Prostate gland (tissue), 2 donors: ENCODE measurements at places on chromosomes 11 and 22.

- DNase-seq = no peak
Measured at GRCh38 chr11:72244060-72244360, at the start of gene PHOX2A. TSS of gene PHOX2A (minus strand) at chr11:72244176. CDS start at chr11:72244004, 172 bp downstream.

DNA sequence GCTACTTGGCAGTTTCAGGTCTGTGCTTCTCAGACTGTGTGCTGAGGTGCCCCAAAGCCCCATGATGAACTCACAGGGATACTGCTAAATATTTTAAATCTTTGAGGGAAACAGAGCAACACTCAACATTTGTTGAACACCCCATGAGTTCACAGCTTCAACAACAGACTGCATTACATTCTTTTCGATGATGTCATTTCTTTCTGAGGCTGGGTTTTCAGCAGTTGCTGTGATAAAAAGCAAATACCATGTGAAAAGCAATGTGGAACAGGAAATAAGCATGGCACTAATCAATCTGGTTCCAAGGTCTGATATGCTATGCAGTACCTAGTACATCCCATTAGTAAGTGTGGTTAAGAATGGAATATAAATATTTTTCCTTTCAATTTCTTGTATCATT, 82.7 kb downstream of the RPL27A start:
- no peak for DNase-seq

DNA sequence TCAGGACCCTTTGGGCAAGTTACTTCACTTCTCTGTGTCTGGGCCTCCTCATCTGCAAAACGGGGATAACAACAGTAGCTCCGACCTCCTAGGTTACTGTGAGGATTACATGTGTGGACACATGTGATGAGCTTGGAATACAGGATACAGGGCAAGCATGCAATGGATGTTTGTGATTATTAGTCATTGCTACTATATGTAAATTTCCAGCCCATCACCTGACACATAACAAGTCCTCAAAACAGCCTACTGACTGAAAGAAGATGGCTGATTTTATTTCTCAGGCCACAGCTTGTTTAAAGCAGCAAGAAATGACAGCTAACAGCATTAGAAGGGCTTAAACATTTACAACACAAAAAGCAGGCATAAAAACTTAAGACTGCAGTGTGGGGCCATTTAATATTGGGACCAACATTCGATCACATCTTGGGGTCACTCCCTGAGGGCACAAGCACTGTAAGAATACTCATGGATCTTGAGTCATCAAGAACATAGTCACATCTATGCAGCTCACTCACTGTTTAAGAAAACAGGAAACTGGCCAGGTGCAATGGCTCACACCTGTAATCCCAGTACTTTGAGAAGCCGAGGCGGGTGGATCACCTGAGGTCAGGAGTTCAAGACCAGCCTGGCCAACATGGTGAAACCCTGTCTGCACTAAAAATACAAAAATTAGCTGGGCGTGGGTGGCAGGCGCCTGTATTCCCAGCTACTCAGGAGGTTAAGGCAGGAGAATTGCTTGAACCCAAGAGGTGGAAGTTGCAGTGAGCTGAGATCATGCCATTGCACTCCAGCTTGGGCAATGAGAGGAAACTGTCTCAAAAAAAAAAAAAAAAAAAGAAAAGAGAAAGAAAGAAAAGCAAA, 49.5 kb downstream of the ABTB2 start:
- no peak for DNase-seq

DNA sequence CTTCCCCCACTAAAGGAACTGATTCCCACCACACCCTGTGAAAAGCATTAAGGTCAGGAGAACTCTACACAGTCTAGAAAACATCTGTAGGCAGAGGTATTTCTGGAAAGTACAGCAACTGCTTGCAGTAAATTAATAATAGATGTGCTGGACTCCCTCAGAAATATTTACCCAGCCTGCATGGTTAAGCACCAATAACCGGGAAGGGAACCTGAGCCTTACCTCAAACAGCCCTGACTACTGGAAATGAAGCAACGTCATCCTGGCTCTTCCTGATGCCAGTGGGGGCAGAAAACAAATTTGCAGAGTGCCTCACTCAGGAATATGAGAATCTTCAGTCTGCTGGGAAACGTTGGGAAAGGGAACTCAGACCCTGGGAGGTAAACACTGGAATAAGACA, 318.1 kb downstream of the TENM4 start:
- no peak for DNase-seq

DNA sequence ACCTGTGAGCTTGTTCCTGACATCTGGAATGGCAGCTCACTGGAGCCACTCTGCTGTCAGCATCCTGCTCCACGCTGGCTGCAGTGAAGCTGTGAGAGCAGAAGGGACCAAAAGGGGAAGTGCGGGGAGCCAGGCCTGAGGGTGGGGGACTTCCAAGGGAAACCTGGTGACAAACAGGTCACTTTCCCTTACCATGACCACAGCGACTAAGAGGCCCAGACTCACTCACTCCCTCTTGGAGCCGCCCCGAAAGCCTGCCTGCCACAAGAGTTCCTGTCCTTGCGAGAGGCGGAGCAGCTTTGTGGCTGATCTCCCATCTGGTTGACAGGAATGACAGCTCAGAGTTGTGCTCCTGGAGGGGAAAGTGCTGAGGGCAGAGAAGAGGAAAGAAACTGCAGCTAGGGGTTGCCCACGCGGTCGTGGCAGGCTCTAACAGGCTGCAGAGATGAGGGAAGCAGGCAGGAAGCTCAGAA, 183.8 kb upstream of the NTM start:
- no peak for DNase-seq

- DNase-seq = no peak
Measured at GRCh38 chr11:849104-849824, 6.6 kb downstream of the TSPAN4 start.

- DNase-seq = no peak
Measured at GRCh38 chr11:132351050-132351449, 980.6 kb downstream of the NTM start.

DNA sequence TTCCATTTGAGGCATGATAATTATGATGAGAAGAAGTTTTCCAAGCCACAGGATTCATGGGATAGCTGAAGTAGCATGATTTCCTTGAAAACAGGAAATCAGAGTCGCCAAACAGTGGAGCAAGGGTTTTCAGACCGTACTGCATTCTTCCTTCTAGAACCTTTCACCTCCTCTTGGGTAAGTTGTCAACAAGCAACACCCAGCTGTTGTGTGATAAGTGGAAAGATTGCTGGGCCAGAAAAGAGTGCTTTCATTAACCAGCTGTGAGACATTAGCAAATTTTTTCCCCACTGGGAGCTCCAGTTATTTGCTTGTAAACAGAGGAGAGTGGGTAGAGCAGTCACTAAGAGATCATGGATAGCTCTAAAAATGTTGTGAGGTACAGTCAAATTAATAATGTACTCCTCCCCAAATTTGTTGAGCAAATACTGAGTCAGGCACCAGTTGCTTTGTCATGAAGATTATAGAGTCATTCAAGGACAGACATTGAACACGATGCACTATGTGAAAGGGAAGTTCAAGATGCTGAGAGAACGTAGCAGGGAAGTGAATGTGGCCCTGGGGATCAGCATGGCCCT, 11.7 kb upstream of the MPEG1 start:
- no peak for DNase-seq

- no peak for DNase-seq
Measured at GRCh38 chr11:112785719-112786118, 175.5 kb upstream of the NCAM1 start.

DNA sequence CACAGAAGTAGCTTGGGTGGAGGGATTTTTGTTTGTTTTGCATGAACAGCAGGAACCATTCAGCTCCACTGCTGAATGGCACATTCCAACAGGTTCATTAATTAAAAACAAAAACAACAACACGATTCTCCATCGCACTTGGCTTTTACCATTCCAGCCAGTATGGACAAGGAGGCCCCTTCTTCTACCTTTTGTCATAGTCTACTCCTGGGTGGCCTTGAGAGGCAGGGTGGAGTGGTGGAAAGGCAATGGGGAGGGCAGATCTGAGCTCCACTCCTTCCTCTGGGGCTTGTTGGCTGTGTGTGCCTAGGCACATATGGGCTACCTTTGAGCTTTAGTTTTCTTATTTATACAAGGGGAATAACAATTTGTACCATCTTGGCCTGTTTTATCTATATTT, 4.8 kb downstream of the TIMP3 start:
- no peak for DNase-seq

- no peak for DNase-seq
Measured at GRCh38 chr11:96763244-96763643, 373.4 kb downstream of the JRKL start.

- no peak for DNase-seq
Measured at GRCh38 chr11:123253911-123254310, 58.9 kb upstream of the CLMP start.

GRCh38 chr11:20688761-20689160, 19.4 kb downstream of the NELL1 start:
- DNase-seq = no peak

GRCh38 chr22:47283616-47284270, 521.3 kb downstream of the TBC1D22A start:
- DNase-seq = no peak

GRCh38 chr11:105000167-105000566, 22.8 kb downstream of the CASP5 start:
- no peak for DNase-seq

- DNase-seq = no peak
Measured at GRCh38 chr22:21698430-21699329, 32.9 kb downstream of the PPIL2 start.

- no peak for DNase-seq
Measured at GRCh38 chr11:83011333-83012167, 60.1 kb downstream of the RAB30 start.

GRCh38 chr11:118448294-118448693, 12.0 kb downstream of the KMT2A start:
- no peak for DNase-seq

GRCh38 chr11:69657456-69657910, 16.5 kb downstream of the CCND1 start:
- DNase-seq = no peak

- DNase-seq = peak; percentile 67
Measured at GRCh38 chr11:10927538-10927937, 69.7 kb upstream of the ZBED5 start.

- DNase-seq = no peak
Measured at GRCh38 chr11:130478204-130478701, 29.8 kb downstream of the ADAMTS15 start.

DNA sequence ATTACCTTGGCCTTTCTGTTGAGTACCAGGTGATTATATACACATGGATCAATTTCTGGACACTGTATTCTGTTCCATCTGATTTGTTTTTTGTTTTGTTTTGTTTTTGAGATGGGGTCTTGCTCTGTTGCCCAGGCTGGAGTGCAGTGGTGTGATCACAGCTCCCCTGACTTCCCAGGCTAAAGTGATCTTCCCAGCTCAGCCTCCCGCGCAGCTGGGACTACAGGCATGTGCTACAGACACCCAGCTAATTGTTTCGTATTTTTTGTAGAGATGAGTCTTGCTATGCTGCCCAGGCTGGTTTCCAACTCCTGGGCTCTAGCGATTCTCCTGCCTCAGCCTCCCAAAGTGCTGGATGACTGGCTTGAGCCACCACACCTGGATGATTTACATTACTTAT, 19.0 kb downstream of the TCIRG1 start:
- no peak for DNase-seq

GRCh38 chr22:41799486-41800347, 762 bp upstream of the CCDC134 start:
- peak; percentile 15 for DNase-seq

GRCh38 chr11:81887671-81888070, 846.0 kb downstream of the FAM181B start:
- DNase-seq = no peak

DNA sequence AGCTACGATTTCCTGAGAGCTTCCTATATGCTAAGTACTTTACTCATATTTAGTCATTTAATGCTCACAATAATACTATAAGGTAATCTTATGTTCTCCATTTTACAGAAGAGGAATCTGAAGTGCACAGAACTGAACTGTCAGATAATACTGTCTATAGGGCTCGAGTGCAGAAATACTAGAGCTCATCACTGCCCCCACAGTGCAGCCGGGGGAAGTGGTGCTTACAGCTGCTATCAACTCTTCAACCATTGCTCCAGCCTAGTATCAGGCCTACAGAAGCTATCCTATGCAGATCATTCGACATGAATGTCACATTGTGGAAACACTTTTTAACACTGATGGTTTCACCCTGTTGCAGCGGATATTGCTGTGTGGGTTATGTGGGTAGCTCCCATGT, 929.9 kb downstream of the NTM start:
- no peak for DNase-seq
